ENCODE measurements at places on chromosomes 6 and 20.

- no peak for DNase-seq
Observed at GRCh38 chr6:139030228-139030963, 1.9 kb downstream of the ABRACL start.

- DNase-seq, result no peak
Observed at GRCh38 chr6:168609914-168610490, 169.0 kb downstream of the SMOC2 start.

DNA sequence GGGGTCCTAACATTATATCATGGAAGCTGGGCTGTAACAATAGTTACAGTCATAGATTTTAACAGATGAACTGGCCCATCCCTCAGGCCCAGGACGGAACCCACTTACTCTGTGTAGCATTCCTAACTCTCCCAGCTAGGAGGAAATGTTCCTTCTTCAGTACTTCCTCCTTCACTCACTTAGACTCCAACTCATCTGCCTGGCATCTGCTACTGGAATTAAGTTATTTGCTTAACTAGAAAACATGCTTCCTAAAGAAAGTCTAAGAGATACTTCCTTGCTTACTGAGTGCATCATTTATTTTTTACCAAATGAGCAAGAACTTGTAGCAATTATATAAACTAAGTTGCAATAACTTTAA lies 20.5 kb downstream of the GCLC start:
- peak; percentile 71 for DNase-seq

DNA sequence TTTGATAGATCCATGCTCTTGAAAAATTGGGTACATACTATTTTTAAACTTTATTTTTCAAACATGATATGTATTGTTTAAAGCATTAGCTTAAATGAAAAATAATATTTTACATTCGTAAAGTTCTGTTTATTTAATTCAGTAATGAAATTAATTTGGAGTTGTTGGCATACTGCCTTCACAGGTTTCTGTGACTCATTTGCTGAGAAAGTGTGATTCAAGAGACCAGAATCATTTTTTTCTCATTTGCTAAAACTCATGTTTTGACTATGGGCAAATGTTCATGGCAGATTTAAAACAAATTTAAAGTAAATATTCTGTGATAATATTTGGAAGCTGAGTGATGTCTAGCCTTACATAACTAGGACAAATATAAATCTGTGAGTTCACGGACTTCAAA lies 230.4 kb downstream of the BCKDHB start:
- DNase-seq, result no peak

GRCh38 chr6:138979813-138980668 lies 8.0 kb downstream of the REPS1 start:
- DNase-seq, result no peak

GRCh38 chr6:167669553-167669849 lies 157.2 kb upstream of the AFDN start:
- no peak for DNase-seq

Measured in AG10803 (cell line).